Stimulated activated CD4-positive, alpha-beta T cell treated with anti-CD3 and anti-CD28 coated beads, Interleukin-4, amount 100 ng/mL, for 24 hours (primary cell): ENCODE measurements at places on chromosomes 12 and 14.

DNA sequence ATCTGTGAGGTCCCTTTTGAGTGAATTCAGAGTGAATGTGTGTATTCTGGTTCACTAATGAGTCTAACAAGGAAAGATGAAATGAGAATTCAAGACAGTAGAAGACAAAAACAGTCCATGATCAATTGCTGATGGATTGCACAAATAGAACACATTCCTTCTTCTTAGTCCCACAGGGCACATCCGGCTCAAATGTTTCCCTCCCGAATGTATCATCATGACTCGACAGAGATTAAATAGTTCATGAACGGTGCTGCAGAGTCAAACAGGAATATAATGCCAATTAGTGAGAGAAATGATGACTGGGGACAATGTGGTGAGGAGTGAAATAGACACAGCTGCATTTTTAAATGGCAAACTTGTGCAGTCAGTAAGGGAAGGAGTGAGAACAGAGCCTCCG, 11.5 kb upstream of the SFSWAP start:
- no peak for DNase-seq

- no peak for DNase-seq
Measured at GRCh38 chr12:15206338-15206737, 14.9 kb downstream of the RERG start.

DNA sequence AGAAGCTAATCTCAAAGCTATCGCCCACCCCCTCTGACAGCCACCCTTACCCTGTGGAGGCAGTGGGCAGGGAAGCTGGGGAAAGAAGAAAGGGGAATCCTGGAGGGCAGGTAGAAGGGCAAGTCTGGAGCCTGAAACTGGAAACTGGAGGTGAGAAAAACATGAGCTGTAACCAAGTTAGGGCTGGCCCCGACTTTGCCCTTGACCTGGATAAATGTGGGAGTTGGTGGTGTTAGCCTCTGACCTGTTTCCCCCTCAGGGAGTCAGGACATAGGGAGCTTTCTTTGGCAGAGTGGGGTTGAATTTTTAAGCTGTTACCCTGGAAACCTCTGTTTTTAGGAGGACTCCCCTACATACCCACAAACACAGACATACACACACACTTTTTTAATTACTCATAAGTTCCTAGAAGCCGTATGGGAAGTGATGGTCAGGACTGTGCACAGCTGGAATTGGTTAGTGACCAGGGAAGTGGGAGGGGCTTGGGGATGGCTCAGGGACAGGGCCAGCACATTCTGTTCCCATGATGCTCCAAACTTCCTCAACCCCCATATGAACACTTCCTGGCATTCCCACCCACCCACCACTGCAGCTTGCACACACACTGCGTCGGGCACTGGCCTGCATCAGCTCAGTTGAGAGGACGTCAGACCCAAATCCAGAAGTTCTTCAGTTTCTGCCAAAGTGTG, 5.0 kb upstream of the MMP19 start:
- DNase-seq, result no peak

DNA sequence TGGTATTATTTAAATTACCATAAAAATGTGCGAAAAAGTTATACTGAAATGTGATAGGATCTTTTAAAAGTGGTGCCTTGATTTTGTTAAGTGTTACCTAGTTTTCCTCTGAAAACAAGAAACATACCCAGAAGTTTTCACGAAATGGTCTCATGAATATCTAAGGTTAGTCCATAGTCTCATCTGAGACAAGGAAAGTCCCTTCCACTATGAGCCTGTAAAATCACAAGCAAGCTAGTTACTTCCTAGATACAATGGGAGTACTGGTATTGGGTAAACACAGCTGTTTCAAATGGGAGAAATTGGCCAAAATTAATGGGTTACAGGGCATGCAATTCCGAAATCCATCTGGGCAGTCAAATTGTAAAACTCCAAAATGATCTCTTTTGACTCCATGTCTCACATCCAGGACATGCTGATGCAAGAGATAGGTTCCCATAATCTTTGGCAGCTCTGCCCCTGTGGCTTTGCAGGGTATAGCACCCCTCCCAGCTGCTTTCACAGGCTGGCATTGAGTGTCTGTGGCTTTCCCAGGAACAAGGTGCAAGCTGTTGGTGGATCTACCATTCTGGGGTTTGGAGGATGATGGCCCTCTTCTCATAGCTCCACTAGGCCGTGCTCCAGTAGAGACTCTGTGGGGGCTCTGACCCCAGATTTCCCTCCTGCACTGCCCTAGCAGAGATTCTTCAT, 271.4 kb downstream of the NAV3 start:
- DNase-seq, result no peak

DNA sequence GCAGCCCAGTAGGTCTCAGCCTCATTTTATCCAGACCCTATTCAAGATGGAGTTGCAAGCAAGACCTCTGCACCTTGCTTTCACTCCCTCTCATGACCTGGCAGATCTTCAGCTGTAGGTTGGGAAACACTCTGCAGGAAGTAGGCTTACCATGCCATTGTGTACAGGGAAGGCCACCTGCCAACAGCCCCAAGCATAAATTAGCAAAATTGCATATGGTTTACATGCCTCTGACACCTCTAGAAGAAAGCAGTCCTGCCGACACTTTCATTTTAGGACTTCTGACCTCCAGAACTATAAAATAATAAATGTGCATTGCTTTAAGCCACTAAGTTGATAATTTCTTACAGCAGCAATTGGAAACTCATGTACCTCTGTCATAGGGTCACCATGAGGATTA, 96.9 kb downstream of the SLC15A4 start:
- no peak for DNase-seq

- DNase-seq, result peak; percentile 24
Measured at GRCh38 chr12:120199025-120199424, 1.9 kb downstream of the RPLP0 start.

DNA sequence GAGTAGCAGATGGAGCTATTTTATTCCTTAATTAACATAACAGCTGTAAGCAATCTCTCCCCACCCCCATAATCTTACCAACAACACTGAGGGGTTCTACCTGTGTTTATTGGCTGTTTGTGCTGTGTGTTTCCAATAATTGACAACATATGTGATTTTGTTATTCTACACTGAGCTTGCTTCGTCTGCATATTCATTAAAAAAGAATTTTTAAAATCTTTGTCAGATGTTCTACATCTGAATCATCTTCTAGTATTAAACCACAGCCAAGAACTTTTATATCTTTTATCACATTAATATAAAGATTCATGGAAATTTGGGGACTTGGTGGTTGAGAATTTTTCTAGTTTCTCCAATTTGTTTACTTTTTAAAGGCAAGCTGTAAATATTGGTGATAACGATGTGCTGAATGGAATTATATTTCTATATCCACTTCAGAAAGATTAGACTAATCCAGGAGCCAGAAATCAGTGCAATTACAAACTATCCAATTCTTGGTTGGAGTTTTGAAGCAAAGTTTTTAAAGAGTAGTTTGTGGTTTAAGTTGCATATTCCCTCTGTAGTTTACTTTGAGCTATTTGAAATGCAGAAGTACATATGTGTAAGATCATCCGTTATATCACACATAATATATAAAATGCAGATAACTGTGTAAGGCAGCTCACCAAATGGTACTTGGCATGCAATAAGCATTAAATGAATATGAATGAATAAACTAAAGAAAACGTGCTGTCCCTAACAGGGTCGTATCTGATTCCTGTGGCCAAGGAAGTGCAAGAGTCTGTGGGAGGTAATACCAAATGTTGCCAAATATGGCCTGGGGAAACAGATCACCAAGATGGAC, 206.9 kb downstream of the PELI2 start:
- no peak for DNase-seq

- no peak for DNase-seq
Measured at GRCh38 chr14:56131865-56132833, 13.9 kb downstream of the PELI2 start.

DNA sequence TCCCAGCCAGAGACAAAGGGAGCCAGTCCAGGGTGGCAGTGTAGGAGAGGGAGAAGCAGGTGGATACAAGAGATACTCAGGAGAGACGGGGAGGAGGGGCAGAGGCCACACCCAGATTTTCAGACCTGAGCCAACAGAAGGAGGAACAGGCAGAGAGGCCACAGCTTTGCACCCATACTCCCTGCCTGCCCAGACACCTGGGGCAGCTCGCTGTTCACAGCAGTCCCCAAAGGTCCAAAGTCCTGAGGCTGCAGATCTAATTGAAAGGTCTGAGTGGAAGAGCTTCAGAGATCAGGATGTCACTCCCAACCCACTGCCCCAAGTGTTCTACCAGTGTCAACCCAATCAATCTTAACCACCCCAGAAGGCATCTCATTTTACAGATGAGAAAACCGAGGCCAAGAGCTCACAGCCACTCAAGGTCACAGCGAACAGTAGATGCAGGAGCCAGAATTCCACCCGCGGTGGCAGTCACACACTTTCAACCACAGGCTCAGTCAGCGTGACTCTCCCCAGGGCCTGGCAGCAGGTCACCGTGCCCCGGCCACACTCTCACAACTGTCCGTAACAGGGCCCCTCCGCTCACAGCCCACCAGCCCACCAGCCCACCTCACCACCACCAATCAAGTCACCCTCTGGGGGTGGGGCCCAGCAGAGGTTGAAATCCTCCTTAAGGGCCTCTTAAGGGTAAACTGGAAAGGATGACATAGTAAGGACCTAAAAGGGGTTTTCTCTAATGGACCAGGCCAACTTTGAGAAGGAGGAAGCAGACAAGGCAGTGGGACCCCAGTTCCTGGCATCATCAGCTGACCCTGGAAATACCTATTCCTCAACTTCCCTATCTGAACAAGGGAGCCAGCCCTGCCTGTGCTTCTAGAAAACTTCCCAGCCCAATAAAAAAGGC, 33.3 kb downstream of the ACTN1 start:
- DNase-seq, result no peak

GRCh38 chr12:47079981-47080724, 394 bp upstream of the AMIGO2 start:
- DNase-seq, result peak; percentile 39

GRCh38 chr12:122789637-122790036, 15.3 kb downstream of the CCDC62 start:
- no peak for DNase-seq

- DNase-seq, result no peak
Measured at GRCh38 chr12:121916719-121917118, 1.7 kb upstream of the CFAP251 start.

- no peak for DNase-seq
Measured at GRCh38 chr14:98131406-98131805, 1140.6 kb downstream of the BCL11B start.

- no peak for DNase-seq
Measured at GRCh38 chr12:105983622-105984320, 155.0 kb downstream of the NUAK1 start.

DNA sequence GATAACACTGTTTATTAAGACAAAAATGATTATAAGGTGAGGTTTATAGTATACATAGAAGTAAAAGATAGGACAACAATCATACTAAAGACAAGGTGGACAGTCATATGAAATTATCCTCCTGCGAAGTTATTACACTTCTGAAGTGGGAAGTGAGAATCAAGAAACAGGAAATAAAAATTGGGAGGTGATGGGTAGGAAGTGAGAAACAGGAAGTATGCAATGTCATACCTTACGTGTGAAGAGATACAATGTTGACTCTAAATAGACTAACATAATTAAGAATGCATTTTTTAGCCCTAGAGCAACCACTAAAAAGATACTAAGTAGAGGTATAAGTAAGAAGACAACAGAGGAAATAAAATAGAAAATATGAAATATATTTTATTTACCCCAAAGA, 43.7 kb downstream of the GRIN2B start:
- no peak for DNase-seq

DNA sequence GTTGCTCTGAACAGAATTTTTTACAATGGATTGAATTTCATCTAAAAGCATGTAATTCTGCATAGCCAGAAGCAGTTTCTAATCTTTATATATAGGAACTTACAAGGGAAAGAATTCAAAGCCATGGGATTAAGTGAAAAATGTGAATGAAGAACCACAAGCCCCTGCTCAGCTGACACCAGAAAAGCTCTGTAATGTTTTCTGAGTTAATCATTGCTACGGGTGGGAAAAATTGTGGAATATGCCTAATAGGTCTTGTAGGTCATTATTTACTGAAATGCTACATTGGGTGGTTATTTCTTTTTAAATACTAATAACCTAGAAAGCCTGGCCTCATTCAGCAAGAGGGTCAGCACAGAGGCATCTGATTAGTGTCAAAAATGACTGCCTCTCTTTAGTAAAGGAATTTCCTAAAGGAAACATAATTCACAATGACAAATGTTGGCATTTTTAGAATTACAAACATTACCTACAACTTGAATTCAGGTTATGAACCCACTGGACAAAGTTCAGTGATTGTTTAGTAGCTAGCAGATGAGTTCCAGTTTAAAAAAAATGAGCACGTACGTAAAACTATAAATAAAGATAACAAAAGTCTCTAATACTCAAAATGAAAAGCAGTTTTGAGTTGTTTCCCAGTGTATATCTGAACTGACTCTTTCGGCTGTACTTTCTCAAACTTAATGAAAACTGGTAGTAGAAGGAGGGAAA, 75.3 kb downstream of the BMP4 start:
- no peak for DNase-seq

DNA sequence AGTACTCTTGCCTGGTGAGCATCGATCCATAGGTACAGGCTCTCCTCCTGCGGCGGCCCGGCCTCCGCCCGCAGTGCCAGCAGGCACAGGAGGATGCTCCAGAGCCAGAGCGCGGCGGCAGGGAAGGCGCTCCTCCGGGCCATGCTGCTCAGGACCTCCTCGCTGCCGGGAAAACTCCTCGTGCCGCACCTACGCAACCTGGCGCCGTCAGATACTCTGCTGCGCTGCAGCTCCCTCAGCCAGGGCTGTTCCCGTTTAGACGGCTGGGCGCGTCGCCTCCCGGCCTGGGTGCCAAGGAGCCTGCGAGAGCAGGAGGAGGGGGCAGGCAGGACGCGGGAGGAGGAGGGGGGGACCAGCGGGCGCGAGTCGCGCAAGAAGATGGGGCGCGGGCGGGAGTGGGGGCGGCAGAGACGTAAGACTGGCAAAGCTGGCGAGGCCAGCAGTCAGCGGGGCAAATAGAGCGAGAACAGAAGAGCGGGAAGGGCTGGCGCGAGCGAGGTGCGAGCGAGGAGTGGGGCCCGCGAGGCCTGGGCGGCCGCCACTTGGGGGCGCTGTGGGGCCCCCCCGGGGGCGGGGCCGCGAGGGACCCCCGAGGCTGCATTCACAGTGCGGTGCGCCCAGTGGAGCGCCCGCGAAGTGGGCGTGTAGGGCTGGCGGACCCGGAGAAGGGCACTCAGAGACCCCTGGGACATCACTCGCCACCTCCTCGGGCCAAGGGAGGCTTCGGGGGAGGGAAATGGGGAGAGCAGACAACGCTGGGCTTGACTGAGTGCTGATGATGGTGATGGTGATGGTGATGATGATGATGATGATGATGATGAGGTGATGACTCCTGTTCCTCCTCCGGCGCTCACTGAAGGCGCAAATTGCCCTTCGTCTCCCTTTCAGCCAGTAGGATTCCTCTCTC, at the start of gene WIF1:
WIF1 (minus strand) TSS at position 257 of the 907 bp plus-strand sequence; CDS start at position 143, 114 bp downstream.
- DNase-seq, result no peak

GRCh38 chr12:88062474-88062873, 33.3 kb upstream of the C12orf50 start:
- no peak for DNase-seq
